ENCODE measurements at places on chromosomes 11 and 22. TPM values are rescaled to one million over a fixed set of nuclear protein-coding genes. Genes with fewer than 3 reads are reported as not detected.

Gene KRTAP5-9
- total RNA-seq, result not detected

Gene ANO5
- total RNA-seq, result 0.44 TPM

Gene OR51E2
- 0.11 TPM for total RNA-seq

Gene MRGPRX3
- not detected for total RNA-seq

Gene IGLL1
- not detected for total RNA-seq

Gene COX8A
- total RNA-seq, result 311 TPM

Gene PANX3
- not detected for total RNA-seq

Gene PRR14L
- total RNA-seq, result 15.9 TPM

Gene JHY
- total RNA-seq, result 1.7 TPM

Gene SEC14L2
- 33.5 TPM for total RNA-seq

Gene OR5L1
- not detected for total RNA-seq

Gene NXPE1
- not detected for total RNA-seq

Gene RBM4
- total RNA-seq, result 73.6 TPM

Gene ABCG4
- under 0.01 TPM for total RNA-seq

Gene TMEM151A
- 0.11 TPM for total RNA-seq

Gene F2
- not detected for total RNA-seq

Gene GGTLC2
- total RNA-seq, result not detected

Gene RFPL1
- total RNA-seq, result not detected

Gene C11orf16
- total RNA-seq, result not detected

Gene NRIP3
- 37.9 TPM for total RNA-seq

Gene PANX2
- 0.66 TPM for total RNA-seq

Gene FJX1
- total RNA-seq, result 97.0 TPM

Gene CCDC90B
- total RNA-seq, result 52.3 TPM

Gene ADM2
- 1.8 TPM for total RNA-seq

Gene SYCE3
- total RNA-seq, result not detected

Gene SLC15A3
- 10.6 TPM for total RNA-seq

Gene SSH3
- total RNA-seq, result 15.6 TPM

Gene DDTL
- total RNA-seq, result 0.87 TPM

Gene ROBO4
- 3.0 TPM for total RNA-seq

Gene MMP11
- 14.2 TPM for total RNA-seq

Gene PRR5L
- total RNA-seq, result 5.9 TPM

Gene CST6
- not detected for total RNA-seq

Gene AMOTL1
- 31.5 TPM for total RNA-seq

Gene CNTF
- 3.3 TPM for total RNA-seq

Gene EHF
- not detected for total RNA-seq

Gene FAM76B
- 36.1 TPM for total RNA-seq

Gene MMP13
- total RNA-seq, result not detected

Gene KRTAP5-11
- not detected for total RNA-seq

Gene MMP7
- not detected for total RNA-seq

Gene INPP5J
- 0.11 TPM for total RNA-seq

Gene DGCR8
- 32.9 TPM for total RNA-seq

Gene ZDHHC13
- 22.9 TPM for total RNA-seq

Gene CCDC89
- 7.9 TPM for total RNA-seq

Gene PRG2
- total RNA-seq, result 0.37 TPM

Gene LRRC56
- 0.62 TPM for total RNA-seq

Gene OR51B5
- total RNA-seq, result not detected

Gene DLG2
- total RNA-seq, result 1.1 TPM

Gene CRYBB3
- not detected for total RNA-seq

Gene LDHA
- total RNA-seq, result 846 TPM

Gene OR4S1
- not detected for total RNA-seq

Gene MYRF
- 0.55 TPM for total RNA-seq

Gene SCYL1
- total RNA-seq, result 78.7 TPM

Measured in uterine smooth muscle cell (primary cell).